ENCODE measurements at places on chromosomes 1 and 21. TPM values are rescaled to one million over a fixed set of nuclear protein-coding genes. Genes with fewer than 3 reads are reported as not detected.

NHLH1 gene
- total RNA-seq, result 0.42 TPM

CTSS gene
- 119 TPM for total RNA-seq

RNF220 gene
- total RNA-seq, result 125 TPM

DNA sequence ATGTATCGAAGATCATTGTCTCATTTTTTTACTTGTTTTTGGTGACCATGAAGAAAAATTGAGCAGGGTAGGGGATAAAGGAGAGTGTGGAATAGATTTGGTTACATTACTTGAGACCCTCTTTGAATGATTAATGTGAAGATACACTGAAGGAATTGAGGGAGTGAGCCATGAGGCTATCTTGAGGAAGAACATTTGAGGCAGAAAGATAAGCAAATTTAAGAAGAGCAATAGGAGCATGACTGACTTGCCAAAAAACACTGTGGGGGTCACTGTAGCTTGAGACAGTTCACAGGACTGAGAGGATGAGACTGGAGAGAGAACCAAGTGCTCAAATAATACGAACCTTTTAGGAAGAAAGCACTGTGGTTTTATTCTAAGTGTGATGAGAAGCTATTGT, 43.1 kb upstream of the PTPRC start:
- no peak for DNase-seq

- no peak for DNase-seq
These were observed 2.6 kb downstream of the S100A16 start for GRCh38 chr1:153610334-153610733.

DNA sequence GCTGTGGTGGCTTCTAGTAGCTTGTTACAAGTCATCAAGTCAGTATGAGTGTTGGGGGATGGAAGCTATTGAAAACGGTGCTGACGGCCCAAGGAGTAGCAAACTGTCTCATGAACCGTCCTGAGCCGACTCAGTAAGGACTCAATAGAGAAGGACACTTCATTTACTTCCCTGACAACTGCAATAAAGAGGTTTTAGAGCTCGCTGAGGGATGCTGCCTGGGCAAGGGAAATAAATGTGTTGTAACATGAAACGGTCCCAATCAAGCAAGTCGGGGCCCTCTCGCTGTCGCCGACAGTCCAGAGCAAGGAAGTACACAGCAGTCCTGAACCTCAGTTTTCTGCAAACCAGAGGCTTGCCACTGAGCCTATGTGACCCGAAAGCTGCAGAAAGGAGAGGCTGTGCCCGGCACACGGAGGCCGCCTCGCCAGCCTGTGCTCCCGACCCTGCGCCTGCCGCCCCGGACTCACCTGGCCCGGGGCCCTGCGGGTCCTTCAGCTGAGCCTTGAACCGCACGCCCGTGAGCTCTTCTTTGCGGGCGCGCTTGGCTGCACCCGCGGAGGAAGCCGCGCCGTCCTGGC, 423 bp downstream of the URB1 start:
- DNase-seq, result no peak
